CD4-positive, alpha-beta T cell treated with Interleukin-4 for 1 hour (primary cell): ENCODE measurements at places on chromosomes 16 and 17.
A peak's percentile ranks its signal among the peaks of the same experiment; 100 is the strongest.

GRCh38 chr16:50027829-50028228, 2.8 kb downstream of the CNEP1R1 start:
- DNase-seq, result no peak

DNA sequence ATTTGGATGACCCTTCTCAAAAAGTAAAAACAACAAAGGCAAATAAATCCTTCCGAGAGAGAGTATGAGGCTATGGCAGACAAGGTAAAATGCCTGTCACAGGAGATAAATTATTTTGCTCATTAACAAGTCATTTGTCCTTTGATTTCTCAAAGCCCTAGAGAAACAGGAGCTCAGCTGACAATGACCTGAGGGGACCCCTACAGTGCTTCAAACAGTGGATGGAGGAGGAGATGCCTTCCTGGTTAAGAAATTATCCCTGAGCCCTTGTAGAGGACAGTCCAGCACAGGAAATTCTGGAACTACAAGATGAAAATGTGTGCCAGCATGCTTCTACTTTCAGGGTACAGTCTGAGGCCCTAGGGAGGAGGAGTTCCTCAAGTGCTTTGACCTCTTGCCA, 24.0 kb upstream of the RHBDL3 start:
- DNase-seq, result no peak

DNA sequence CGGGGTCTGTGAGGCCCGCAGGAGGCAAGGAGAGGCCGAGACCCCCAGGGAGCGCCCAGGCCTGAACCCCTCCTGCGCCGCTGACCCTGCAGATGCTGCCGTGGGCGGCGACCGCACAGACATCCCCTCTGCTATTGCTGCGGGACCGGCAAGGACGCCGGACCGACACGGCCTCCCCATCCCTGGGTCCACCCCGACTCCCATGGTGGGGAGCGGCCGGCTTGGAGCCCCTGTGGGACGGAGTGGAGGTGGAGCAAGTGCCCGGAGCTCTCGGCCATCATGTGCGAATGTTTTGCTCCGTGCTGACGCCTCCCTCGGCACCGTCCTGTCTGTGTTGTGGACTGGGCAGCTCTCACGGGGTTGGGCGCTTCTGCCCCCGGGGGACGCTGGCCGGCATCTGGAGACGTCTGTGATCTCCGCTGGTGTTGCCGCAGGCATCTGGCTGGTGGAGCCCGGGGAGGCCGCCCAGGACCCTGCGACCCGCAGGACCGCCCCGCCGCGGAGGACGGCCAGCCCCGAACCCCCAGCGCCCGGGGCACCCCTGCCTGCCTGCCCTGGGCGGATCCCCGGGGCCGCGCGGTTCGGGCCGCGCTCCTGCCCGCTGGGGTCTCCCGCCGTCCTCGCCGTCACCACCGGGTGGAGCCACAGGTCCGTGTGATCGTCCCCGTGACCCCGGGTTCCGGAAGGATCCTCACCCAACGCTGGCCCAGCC, 12.8 kb upstream of the GNG13 start:
- peak; percentile 33 for DNase-seq

GRCh38 chr16:67663151-67663876, 2.6 kb downstream of the PARD6A start:
- DNase-seq, result peak; percentile 33

DNA sequence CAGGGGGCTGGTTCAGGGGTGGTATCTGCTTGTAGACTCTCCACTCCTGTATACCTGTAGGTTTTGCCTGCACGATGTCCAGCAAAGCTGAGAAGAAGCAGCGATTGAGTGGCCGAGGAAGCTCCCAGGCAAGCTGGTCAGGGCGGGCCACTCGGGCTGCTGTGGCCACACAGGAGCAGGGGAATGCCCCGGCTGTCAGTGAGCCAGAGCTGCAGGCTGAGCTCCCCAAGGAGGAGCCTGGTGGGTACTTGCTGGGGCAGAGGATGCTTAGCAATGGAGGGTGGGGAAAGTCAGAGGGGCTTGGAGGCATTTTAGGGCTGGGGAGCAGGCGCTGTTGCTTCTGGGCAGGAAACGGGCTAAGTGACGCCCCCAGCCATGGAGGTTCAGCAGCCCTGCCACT, 2.1 kb downstream of the DNAH2 start:
- no peak for DNase-seq

- no peak for DNase-seq
These were observed 393.7 kb upstream of the DYNLRB2 start for GRCh38 chr16:80147026-80147655.

- no peak for DNase-seq
These were observed 10.5 kb downstream of the OSBPL7 start for GRCh38 chr17:47810901-47811635.

DNA sequence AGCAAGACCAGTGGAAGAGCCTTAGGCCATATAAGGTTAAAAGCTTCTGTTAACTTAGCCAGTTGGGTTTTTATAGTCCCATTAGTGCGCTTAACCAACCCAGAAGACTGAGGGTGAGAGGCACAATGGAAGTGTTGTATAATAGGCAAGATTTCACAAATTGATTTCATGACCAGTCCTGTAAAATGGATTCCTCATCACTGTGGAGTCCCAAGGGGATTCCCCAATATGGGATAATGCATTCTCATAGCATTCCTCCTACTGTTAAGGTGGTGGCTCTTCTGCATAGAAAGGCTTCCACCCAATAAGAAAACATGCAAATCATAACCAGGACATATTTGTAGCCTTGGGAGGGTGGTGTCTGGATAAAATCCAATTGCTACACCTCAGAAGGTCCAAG, 22.1 kb upstream of the B4GALNT2 start:
- no peak for DNase-seq
